HuH-7 (cell line): ENCODE measurements at places on chromosomes 5 and 9.

- DNase-seq = no peak
Observed at GRCh38 chr5:145855763-145856267, 17.0 kb downstream of the GRXCR2 start.

GRCh38 chr5:148808864-148809642, 17.4 kb upstream of the ADRB2 start:
- DNase-seq = peak; percentile 10

DNA sequence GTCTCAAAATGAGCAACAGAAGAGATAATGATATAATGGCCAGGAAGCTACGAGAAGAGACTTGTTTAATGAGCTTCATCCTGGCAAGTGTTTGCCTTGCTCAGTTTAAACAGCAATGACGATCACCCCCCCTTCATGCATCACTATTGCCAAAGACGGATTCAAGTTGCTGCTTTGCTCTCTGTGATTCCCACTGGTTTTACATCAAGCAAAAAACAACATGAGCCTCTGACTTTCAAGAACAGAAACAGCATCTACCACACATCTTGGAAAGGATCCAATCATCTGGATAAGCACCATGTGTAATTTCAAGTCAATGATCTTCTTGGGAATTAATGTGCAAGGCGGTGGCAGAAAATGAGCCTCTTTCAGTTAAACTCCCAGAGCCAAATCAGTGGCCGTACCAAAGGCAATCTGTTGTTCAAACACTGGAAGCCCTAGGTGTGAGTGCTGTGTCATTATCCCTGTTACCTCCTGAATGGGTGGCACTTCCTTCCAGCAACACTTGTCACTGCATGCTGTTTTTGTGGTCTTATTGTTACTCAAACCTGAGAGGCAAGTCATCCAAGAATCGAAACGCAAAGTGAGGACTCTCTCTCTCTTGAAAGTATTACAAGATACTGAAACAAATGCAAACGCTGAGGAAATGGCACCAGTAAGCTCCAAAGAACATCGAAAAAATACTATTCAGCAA, 72.8 kb downstream of the MED27 start:
- DNase-seq = no peak

GRCh38 chr5:130479045-130479804, 575.0 kb downstream of the CHSY3 start:
- DNase-seq = no peak

GRCh38 chr9:83019246-83019645, 43.7 kb downstream of the RASEF start:
- no peak for DNase-seq

DNA sequence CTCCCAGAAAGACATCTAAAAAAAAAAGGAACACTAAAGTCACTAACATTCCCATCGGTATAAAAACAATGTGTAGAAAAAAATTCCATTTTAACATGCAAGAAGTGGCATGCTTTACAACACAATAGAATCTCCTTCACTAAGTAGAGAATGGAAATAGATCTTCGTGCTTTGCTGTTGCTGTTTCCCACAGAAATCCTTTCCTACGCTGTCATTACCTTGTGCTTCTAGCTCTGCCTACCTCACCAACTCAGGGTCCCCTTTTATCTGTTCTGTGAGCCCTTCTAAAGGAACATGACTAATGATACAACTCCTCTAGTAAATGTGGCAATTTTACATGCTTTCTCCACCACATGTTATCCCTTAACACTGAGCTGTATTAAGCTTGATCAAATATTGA, 202.9 kb downstream of the MCTP1 start:
- no peak for DNase-seq

- no peak for DNase-seq
Observed at GRCh38 chr5:4716781-4717180, 423.3 kb upstream of the ADAMTS16 start.

DNA sequence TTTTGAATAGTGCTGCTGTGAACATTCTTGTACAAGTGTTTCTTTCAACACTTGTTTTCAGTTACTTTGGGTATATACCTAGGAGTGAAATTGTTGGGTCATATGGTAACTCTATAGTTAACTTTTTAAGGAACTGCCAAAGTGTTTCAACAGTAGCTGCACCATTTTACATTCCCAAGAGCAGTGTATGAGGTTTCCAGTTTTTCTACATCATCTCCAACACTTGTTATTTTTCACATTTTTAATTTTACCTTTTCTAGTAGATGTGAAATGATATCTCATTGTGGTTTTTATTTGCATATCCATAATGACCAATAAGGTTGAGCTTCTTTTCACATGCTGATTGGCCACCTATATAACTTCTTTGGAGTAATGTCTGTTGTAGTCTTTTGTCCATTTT, 40.0 kb upstream of the FOXE1 start:
- DNase-seq = no peak

- DNase-seq = peak; percentile 79
Observed at GRCh38 chr5:113294311-113295110, 140.3 kb downstream of the TSSK1B start.

DNA sequence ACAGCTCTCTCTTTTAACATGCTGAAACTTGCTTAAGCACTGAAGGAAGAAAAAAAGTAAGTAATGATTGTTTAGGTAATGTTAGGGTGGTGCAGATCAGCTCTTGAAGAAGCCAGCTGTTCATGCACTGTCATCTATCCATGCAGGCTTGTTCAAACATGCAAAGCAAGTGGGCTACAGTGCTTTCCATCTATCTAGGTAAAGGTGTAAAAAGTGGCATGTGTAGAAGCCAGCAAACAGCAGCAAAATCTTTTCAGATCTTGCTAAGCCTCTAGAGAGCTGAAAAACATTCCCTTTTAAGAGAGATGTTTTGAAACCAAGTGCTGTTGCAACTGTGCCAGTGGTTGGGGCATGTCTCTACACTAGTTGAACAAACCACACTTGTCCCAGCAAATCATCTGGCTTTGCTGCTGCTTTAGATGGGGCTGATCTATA, 214.4 kb downstream of the EFNA5 start:
- DNase-seq = no peak

DNA sequence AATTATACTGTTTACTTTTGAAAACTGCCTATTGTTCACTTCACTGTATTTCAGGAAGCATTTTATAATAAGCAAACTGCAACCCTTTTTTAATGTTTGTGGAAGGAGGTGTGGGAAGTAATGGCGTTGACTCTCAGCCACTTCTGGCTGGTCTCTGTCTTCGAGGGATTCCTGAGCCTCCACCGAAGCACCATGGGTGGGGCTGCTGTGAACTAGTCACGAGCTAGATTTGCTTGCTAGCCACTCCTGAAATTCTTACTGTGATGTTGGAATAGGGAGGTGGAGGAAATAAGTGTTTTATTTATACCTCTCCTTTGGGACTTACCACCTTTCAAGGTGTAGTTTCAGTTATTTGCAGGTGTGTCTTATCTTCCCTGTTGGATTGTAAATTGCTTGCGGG, 26.8 kb downstream of the PIP5K1B start:
- DNase-seq = no peak

- DNase-seq = no peak
Observed at GRCh38 chr9:2018764-2019558, 3.8 kb downstream of the SMARCA2 start.

DNA sequence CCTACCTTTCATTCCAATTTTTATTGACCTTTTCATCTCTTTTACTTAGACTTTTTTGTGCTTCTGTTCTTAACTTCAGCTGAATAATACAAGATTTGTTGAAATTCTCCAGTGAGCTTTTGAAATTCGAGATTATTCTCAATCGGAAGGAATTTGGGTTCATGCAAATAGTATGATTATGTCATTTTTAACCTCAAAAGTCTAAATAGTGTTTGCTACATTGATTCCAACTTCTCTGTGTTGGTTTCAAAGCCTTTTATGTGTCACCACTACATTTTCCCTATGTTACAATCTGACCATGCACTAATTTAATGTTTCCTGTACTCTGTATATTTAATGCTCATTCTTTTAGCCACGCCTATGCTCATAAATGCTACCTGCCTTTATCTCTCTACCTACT, 44.1 kb downstream of the VPS13A start:
- no peak for DNase-seq

GRCh38 chr9:136204838-136205706, at the start of gene LHX3:
Gene LHX3 (minus strand): TSS chr9:136205128. CDS start chr9:136205012, 116 bp downstream.
- no peak for DNase-seq

DNA sequence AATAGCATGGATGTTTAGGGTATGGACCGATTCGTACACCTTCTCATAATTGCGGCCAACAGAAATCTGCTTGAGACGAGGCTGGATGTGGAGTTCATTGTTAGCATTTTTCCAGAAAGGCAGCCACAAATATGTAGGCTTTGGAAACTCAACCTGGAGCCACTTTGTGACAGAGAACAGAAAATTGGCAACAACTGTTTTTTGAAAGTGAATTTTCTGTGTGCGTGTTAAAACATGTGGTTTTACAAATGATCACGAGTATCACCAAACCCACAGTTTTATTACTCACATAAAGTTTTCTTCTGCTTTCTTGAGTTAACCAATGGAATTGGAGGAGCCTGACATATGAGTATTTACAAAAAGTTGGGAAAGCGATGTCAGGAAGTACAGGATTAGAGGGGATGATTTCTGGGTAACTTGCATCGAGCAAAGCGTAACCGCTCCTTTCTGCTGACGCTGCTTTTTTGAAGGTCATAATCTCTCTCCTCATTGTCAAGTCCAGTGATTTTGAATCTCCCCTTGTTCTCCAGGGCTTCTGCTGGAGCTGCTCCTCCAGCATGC, 138.5 kb upstream of the TAF11L2 start:
- no peak for DNase-seq

GRCh38 chr9:120257483-120257882, 322.5 kb downstream of the CDK5RAP2 start:
- DNase-seq = no peak

- no peak for DNase-seq
Observed at GRCh38 chr5:39846144-39846543, 421.4 kb upstream of the DAB2 start.

DNA sequence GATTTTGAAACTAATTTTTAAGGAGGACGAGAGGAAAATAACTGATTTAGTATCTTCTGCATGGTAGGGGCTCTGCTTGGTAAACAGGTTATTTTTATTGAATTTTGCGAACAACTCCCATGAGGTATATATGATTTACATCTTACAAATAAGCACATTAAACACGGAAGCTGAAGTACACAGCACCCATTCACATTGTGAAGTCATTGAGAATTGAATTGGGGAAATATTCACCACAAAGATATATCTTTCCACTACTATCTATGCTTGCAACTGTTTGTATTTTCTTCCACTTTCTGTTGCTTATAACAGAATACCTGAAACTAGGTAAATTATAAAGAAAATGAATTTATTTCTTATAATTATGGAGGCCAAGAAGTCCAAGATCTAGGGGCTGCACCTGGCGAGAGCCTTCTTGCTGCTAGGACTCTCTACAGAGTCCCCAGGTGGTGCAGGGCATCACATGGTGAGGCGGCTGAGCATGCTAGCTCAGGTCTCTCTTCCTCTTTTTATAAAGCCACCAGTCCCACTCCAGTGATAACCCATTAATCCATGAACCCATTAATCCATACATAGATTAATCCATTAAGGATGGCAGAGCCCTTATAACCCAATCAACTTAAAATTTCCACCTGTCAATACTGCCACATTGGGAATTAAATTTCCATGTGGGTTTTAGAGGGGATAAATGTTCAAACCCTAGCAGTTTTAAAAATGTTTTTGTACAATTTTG, 79.0 kb upstream of the ZNF608 start:
- DNase-seq = no peak

DNA sequence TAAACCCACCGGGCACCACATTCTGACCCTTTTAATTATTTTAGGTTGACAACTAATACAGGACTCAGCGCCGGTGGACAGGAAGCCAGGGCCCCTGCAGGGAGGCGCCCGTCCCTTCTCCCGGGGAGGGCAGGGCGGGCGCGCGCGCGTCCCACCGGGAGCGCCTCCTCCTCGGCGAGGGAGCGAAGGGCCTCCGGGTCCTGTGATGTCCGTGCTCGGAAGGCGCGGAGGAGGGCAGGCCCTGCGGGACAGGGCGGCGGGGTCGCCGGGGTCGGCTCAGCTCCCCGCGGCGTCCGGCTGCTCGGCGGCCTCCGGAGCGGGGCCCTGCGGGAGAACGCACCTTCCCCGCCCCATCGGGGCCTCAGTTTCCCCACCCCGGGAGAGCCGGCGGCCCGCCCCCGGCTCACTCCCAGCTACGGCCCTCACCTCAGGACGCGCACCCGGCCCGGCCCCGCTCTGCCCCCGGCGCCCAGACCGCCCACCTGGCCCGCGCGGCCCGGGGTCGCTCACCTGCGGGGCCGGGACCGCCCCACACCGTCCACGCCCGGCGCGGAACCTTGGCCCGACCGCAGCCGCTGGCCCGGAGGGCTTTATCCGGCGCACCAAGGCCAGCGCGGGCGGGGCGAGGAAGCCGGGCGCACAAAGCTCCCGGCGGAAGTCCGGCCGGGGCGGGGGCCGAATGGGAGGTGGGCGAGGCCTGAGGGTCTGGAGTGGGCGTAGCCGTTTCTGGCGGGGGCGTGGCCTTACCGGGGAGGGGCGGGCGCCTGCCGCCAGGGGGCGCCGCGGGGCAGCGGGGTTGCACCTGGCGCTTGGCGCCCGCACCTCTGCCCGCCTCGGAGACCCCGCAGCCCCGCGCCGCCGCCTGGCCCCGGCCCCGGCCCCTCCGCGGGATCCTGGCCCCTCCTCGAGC, at the start of the genes EXD3 and NOXA1:
TSS of gene EXD3 (minus strand) at position 559 of the 910 bp plus-strand sequence. CDS start 27,805 bp downstream, outside the sequence.
TSS of gene NOXA1 (plus strand) at position 790 of the 910 bp plus-strand sequence. CDS start 137 bp downstream, outside the sequence.
- peak; percentile 89 for DNase-seq

GRCh38 chr9:31112491-31112890, 1272.0 kb upstream of the ACO1 start:
- no peak for DNase-seq

DNA sequence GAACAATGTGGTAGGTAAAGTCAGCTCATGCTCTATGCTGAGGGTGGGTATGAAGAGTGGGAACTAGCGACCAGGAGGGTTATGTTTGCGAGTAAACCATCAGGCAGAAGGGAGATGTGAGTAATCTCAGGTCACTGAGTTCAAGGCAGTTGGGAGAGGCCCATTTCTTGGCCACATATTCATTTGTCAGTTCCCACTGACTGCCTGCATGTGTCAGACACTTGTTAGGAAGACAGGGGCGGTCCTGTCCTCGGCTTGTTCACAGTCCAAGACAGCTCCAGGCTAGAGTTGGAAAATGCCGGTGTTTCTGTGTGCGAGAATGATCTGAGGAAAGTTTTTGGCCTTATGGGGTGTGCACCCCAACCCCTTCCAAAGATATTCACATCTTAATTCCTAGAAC, 48.6 kb upstream of the GDNF start:
- DNase-seq = no peak

DNA sequence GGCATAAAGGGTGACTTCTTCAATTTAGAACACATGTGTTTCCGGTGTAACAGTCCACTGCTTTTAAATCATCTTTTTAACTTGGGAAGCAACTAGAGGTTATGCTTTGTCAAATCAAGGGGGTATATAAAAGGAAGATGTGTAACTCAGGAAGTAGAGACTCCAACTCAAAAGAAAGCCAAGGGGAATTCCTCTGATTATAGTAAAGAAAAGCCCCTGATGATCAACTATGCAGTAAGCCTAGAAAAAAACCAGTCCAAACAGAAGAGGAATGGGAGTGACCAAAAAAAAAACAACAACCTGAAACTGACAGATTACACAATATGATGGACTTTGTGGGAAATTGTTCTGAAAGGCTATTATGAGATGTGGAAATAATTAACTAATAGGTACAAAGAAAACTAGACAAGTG, 90.3 kb downstream of the AK8 start:
- no peak for DNase-seq
